Stimulated activated CD8-positive, alpha-beta memory T cell treated with anti-CD3 and anti-CD28 coated beads, Interleukin-4, amount 100 ng/mL, for 24 hours (primary cell): ENCODE measurements at places on chromosomes 2 and 18.
A peak's percentile ranks its signal among the peaks of the same experiment; 100 is the strongest.

DNA sequence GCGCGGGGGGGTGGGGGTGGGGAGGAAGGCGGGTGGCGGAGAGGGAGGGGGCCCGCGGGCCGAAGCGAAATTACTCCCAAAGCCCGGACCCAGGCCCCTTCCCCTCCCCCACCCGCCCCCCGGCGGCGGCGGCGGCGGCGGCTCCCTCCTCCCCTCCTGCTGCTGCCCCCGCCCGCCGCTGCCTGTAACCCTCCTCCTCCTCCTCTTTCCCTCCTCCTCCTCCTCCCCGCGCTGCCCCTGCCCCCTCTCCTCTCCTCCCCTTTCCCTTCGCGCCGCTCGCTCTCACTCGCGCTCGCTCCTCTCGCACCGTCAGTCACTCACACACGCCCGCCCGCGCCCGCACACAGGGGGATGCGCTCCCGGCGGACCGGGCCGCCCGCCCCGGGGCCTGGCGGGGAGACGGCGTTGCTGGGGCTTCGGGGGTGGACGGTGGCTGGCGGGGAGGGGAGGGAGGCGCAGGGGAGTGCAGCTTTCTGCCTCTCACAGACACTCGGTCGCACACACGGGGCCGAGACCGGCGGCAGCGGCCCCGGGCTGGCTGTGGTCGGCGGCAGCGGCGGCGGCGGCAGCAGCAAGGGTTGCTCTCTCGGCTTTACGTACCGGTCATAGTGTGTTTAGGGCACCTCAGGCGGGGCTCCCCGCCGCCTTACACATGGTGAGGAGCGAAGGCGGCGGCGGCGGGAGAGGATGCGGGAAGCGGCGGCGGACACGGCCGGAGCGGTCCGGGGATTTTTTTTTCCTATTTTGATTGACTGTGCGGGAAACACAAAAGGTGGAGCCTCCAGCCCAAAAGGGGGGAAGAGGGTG lies 405 bp downstream of the SP3 start:
- peak; percentile 79 for DNase-seq

DNA sequence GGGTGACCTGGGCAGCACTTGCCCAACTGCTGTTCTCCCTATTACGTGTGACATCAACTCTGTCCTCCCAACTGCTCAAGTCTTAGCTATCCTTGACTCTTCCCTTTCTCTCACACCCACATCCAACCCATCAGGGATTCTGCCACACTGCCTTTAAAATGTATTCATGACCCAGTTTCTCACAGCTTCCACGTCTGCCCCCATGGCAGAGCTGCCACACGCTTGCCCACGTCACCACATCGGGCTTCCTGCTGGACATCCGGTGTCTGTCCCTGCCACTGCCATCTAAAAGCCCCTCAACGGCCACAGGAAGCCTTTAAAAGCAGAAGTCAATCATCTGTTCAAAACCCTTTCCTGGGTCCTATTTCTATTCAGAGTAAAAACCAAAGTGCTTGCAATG lies 233.1 kb upstream of the POU3F3 start:
- no peak for DNase-seq

GRCh38 chr2:53356291-53356905 lies 411.2 kb upstream of the CHAC2 start:
- no peak for DNase-seq

- DNase-seq = no peak
These were observed 98.7 kb downstream of the PLA2R1 start for GRCh38 chr2:159963700-159964099.
